ENCODE measurements at places on chromosomes 13 and 19.

- DNase-seq: no peak
Measured at GRCh38 chr13:28457521-28457920, 37.4 kb downstream of the FLT1 start.

DNA sequence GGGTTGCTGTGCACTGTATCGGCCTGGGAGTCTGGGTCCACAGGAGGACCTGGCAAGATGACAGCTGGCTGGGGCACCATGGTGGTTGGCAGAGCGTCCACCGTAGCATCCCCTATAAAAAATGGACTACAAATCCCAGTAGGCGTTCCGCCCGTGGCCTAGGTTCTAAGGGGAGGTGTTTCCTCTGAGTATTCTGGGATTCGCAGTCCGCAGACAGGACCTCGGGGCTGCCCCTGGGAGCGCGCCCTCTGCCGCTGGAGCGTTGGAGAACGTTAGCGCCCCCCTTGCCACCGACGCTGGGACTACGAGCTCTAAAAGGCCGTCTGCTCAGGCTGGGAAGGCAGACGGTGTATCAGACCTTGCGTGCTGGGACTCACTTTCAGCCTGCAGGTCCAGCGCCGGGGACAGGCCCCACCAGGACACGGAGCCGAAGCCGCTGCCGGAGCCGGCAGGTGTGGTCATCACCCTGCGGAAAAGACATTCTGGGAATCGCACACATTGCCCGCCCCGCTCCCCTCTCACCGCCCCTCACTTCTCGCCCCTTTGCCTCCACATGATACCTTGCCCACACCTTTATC, 372 bp downstream of the DNAAF3 start:
- DNase-seq: no peak

DNA sequence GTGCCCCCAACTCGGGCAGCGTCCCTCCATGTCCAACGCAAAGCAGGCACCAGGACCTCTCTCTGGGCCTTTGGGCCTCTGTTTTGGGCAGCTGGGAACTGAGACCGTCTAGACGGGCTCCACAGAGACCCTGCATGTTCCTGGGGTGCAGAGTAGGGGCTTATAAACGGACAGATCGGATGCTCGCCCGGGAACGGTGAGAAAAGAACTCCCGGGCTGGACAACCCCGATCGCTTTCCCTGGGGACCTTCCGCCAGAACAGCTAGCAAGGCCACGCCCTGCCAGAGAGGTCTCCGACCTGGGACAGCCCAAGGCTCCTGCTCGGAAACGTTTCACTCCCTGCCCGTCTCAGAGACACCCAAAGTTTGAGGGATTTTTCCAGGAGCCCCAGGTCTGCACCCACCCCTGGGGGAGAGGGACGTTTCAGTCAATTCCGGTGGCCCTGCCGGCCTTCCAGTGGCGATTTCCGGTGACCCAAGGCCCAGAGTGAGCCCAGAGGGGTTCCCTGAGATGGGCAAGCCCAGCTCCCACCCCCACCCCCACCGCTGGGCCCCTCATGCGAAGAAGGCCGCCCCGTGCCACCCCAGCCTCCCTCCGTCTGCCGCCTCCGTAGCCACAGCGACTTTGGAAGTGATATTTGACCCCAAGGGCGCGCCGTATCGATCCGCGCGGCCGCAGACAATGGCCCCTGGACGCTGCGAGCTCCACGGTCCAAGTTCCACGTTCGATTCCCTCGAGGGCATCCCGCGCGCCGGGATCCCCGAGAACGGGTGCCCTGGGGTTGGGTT, 1.7 kb downstream of the NR2F6 start:
- no peak for DNase-seq

DNA sequence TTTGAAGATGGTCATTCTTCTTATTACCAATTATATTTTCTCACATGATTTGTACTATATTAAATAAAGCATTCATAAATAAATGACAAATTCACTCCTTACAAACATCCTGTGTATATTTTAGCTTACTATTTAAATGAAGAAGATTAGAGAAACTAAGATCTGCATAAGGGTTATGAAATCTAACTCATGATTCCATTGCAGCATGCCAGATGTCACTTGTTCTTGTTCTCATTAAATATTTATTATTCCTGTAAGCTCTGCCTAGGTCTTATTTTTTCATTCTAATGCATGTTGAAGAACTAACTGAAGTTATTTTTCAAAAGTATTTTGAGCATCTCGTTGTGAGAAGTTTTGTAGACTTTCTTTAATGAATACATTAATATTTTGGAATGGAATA, 18.3 kb downstream of the NUP58 start:
- no peak for DNase-seq

Measured in HS-27A (cell line).